CD4-positive, alpha-beta T cell treated with Interleukin-12 subunit alpha and Interleukin-12 subunit beta, for 1 hour (primary cell): ENCODE measurements at places on chromosomes 3 and 15.

DNA sequence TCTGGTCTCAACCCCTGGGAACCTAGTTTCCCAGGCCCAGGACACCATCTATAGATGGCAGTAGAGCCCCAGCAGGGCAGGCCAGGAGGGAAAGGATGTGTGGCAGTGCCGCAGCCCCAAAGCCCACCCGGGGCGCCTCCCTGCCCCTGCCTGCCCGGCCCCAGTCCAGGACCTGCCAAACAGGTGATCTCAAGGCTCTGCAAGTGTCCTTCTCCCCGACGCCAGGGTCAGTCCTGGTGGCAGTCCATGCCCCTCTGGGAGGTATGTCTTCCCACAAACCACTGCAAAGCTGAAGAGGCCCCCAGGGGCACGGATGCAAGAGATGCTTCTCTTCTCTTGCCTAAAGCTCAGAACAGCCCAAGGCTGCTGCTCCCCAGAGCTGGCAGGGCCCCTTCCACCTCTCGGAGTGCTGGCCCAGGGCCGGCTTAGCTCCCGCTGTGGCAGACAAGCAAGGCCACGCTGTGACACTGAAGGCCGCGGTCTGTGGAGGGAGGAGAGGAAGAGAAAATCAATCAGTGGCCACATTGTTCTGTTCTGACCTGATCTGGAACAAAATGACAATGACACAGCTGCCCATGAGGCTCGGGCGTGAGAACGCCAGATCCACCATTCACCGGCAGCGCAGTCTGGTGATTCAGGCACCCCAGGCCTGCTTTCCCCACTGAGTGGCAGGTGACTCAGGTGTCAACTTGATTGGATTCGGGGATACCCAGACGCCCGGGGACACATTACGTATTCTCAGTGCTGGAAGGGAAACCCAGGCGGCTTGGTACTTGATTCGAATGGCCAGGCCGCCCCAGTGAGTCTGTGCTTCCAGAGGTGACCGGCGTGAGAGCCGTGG, 34.0 kb downstream of the KLHL25 start:
- DNase-seq: no peak

DNA sequence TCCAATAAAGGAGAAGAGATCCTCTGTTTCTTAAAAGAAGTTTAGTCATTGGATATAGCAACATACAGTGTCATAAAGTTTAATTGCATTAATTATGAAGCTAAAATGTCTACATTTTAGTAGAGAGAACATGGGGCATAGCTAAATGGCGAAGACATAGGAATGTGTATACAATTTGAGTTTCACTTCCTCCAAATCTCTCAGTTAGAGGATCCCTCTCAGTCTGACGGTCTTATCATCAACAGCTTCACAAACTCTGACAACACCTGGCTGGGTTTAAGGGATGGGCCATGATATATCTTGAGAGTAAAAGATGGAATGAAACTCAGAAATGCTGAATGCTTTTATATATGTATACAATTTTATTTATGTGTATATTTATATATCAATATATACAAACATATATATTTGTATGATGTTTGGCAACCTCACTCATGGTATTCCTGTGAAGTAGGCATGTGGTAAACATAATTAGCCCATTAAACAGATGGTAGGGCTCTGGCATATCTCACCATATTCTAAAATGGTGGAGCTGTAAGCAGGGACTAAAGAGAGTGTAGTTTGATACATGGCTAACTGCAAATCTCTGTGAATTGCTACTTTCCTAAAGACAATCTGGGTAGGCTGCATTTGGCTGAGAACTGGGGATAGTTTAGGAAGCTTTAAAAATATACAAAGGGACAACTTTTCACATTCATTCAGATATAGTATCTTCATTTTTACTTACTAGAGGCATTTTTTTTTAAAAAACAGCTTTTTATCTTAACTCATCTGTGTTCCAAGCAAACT, 111.6 kb downstream of the TIGIT start:
- no peak for DNase-seq

- no peak for DNase-seq
These were observed 41.8 kb downstream of the ITGA11 start for GRCh38 chr15:68389936-68390817.

GRCh38 chr3:169083885-169084284, 579.6 kb downstream of the MECOM start:
- DNase-seq: no peak

DNA sequence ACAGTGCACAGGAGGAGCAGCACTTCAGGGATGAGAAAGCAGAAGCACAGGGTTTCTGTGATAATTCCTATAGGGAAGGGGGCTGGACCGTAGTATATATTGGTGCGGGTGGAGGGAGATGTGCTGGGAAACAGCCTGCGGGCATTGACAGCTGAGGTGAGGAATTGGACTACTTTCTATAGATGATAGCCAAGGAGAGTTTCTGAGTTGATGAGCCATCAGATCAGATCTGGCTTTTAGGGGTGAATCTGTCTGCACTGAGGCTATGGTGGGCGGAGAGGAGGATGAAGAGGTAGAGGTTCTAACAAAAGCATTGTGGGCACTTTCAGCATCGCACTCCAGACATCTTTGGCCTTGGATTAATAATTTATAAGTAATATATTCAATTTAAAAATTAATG, 33.1 kb downstream of the SELENOT start:
- no peak for DNase-seq

DNA sequence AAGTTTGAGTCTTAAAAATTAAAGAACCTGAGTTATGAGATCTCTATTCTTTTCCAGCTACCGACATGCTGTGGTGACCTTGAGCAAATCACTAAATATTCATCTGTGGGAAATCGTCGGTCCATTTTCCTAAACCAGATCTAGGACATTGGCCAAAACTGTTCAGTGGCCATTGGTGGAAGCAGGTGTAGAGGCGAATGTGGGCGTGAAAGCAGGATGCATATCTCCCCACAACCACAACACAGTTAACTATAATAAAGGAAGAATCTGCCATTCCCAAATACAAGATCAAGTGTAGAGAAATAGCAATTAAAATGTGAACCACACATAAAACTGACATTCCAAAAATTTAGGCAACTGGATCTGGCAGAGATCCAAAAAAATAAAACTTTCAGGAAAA, 129.9 kb downstream of the P3H2 start:
- no peak for DNase-seq

GRCh38 chr3:420584-420983, 224.0 kb downstream of the CHL1 start:
- no peak for DNase-seq

DNA sequence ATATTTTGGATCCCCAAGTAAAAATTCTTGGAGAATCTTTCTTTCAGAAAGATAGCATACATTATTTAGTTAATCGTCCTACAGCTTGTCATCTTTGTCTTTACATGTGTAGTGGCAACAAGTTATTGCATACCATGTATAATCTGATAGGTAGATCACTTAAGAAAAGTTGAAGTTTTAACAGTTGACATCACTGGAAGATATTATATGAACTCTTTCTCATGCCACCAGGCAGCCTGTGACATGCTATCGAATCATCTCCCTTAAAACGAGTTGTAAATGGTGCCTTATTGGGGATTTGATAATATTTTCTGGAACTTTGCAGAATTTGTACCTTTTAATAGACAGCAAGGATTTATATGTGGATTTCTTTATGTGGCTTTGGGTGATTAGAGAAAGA, 8.7 kb downstream of the U2SURP start:
- DNase-seq: no peak

DNA sequence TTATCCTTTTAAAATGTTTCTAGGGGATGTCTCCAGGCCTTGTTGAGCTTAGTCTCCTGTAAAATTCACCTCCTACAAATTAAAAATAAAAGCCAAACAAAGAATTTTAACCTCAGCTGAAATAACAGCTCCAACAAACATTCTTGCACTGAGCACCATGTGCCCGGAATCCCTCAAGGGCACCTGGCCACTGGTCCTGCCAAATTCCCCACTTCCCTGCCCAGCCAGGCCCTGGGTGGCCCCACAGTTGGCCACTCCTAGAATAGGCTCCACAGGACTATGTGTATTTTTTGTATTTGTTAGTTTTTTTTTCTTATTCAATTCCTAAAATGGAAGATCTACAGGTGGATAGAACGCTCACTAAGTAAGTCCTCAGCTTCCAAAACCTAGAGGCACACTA, 33.1 kb upstream of the PLA2G4E start:
- DNase-seq: no peak

GRCh38 chr3:144586382-144586781, 614.8 kb downstream of the DIPK2A start:
- DNase-seq: no peak

DNA sequence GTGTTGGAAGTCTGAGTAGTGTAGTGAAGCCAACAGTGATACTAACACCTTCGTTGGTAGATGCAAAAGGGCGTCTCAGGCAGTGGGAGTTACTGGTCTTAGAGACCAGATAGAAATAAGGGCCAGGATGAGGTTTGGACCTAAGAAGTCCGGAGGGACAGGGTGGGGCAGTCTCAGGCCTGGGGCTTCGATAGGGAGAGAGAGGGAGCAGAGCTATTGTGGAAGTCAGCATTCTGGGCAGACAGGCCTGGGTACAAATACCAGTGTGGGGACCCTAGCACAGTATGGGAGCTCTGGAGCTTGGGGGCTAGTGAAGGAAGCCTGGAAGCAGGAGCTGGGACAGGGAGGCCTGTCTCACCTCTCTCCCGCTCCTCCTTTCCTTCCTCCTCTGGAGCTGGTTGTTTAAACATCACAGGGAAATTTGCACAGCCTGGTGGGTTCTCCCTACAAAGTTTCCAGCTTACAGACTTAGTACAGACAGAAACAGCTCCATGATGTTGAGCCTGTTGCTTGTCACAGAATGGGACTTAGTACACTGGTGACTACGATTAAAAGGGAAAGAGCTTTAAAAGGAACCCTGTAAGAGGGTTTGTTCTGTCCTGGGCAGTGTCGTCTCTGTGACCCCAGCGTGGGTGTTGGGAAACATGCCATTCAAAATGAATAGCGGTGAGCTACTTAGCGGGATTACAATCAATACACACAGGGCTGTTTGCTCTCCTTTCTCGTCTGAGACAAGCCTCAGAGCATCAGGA, 76.4 kb upstream of the TNFAIP8L3 start:
- DNase-seq: no peak

GRCh38 chr3:138019281-138020069, 9.5 kb downstream of the CLDN18 start:
- no peak for DNase-seq

GRCh38 chr15:53312707-53313106, 446.8 kb downstream of the WDR72 start:
- no peak for DNase-seq
